B cell (primary cell): ENCODE measurements at places on chromosomes 4 and X. TPM values are rescaled to one million over a fixed set of nuclear protein-coding genes. Genes with fewer than 3 reads are reported as not detected.

IDH3G gene
- total RNA-seq: 58.5 and 62.8 TPM in 2 replicates

DMP1 gene
- not detected in 2 replicates for total RNA-seq

GAGE2A gene
- total RNA-seq: not detected in 2 replicates

OPRPN gene
- total RNA-seq: not detected in 2 replicates

DNA sequence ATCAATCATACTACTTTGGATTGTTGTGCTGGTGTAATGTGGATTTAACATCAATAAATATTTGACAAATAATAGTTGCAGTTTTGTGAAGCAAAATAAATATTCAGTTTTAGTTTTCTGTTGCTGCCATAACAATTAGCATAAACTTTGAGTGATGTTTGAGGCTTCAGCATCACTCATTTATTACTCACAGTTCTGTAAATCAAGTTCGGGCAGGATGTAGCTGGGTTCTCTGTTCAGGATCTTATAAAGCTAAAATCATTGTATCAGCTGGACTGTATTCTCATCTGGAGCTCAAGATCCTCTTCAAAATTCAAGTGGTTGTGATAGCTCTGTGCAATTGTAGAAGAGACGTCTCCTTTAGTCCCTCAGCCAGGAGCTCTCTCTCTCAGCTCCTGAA lies 81.7 kb downstream of the CBR4 start:
- DNase-seq: no peak

DNA sequence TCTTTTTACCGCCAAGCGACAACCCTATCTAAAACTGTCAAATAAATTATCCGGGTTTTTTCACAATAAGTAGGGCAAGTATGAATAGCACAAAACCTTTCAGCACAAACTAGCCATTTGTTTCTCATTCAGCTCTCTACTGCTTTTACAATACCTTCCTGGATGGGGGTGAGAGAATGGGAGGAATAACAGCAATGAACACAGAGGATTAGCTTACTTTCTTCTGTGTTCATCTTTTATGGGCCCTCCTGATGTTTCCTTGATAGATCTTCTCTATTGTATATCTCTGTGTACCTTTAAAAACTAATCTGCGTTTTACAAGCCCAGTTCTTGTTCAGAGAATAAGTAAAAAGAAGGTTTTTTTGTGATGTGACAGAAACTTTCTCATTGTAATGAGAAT lies 55.3 kb upstream of the APELA start:
- no peak for DNase-seq

DNA sequence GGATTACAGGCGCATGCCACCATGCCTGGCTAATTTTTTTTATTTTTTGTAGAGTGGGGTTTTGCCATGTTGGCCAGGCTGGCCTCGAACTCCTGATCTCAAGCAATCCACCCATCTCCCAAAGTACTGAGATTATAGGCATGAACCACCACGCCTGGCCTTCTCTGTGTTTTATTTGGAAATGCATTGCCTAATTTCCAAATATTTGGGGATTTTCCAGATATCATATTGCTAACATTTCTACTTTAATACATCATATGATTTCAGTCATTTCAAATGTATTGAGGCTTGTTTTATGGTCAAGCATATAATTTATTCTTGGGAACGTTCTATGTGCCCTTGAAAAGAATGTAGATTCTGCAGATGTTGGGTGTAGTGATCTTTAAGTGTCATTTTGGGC lies 38.8 kb downstream of the FGF2 start:
- DNase-seq: no peak

- peak; percentile 35 for DNase-seq
These were observed 9.1 kb downstream of the NSG1 start for GRCh38 chr4:4395849-4396627.

DNA sequence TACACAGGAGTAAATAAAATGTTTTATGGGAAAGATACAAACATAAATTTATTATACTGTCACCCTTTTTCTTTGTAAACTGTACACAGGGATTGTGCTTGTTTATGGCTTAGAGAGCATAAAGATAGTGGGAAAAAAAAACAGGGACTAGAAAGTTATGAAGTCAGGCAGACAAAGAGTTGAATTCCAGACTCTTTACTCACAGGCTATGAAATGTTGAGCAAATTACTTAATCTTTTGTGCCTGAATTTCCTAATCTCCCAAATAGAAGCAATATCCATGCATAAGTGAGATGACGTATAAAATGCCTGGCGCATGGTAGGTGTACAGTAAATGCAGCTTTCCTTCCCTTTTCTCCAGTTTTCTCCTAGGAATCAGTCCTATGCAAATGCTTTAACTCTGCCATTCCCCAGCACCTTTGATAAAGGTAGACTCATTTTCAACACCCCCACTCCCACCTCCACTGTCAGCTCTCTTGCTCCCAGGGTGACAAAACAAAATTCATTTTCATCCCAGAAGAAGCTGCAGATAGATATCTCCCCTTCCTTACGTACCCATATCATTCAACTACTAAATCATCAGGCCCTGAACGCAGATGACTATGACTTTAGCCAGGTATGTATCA lies 44.5 kb upstream of the BTC start:
- no peak for DNase-seq

DNA sequence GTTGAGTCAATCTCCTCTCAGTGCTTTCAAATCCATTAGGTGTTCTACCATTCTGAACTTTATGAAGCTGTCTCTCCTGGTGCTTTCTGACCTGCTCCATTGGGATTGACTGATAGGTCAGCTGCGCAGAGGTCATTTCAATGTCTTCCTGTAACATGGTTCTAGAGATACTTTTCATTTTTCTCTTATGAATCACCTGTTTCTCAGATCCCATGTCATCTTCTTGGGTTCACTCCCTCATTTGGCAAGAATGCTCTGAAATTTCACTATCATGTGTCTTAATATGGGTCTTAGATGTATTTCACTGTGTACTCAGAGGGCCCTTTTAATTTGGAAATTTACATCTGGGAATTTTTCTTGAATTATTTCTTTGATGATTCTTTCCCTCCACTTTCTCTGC lies 13.8 kb upstream of the PGM2 start:
- DNase-seq: no peak

DNA sequence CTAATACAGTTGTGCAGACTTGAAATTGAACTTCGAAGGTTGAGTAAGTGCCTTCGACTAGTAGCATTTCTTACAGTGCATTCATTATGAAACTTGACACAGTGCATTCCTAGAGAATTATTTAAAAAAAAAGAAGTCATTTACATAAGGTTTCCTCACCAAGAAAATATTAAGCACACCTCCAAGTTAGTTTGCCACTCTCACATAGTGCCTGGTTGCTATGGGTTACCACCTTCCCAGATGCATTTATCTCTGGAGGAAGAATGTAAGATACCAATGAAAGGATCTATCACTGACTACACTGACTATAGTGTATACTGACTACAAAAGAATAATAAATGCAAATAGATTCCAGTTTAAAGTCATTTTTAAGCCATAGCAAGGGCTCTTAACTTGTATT lies 311.9 kb upstream of the RASGEF1B start:
- no peak for DNase-seq

DNA sequence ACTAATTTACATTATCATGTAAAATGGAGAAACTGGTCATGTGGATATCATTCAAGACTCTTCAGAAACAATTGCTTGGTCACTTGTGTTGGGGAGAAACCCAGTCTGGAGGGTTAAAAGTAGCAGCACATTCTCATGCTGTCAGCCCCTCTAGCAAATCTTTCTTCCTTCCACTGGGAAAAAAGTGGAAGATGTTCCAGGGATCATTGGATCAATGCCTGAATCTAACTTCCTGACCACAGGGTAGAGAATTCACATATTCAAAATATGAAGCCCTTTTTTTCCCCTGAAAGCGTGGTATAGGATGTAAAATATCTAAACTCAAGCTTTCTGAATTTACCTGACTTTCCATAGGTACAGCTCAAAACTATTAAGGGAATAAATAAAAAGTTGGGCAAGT lies 98.0 kb downstream of the CXCL13 start:
- DNase-seq: no peak
